A172 (cell line): ENCODE measurements at places on chromosomes 11 and 22. TPM values are rescaled to one million over a fixed set of nuclear protein-coding genes. Genes with fewer than 3 reads are reported as not detected.

The PAMR1 gene
- 0.43 and 0.53 TPM in 2 replicates for total RNA-seq

The THY1 gene
- total RNA-seq = 276 and 329 TPM in 2 replicates

The PLAAT3 gene
- total RNA-seq = 45.4 and 60.1 TPM in 2 replicates

- no peak for DNase-seq
Observed at GRCh38 chr11:31560842-31561476, 51.4 kb downstream of the ELP4 start.

DNA sequence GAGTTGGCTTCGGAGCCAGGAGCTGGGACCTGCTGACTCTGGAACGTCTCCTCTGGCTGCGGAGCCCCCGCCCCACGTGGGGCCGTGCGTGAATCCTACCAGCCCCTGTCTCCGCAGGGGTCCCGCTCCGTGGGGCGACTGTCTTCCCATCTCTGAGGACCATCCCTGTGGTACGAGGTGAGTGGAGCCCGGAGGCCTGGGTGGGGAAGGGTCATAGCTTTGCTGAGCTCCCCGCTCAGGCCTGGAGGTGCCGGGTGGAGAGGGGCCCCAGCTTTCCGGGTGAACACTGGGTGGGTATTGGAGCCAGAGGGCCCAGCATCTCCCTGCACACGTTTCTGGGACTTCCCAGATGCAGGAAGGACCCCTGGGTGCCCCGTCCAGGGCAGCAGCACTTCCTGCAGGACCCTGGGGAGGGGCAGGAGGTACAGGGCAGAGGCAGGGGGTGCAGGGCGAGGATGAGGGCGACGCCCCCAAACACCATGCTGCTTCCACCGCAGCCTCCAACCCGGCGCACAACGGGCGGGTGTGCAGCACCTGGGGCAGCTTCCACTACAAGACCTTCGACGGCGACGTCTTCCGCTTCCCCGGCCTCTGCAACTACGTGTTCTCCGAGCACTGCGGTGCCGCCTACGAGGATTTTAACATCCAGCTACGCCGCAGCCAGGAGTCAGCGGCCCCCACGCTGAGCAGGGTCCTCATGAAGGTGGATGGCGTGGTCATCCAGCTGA lies 3.8 kb downstream of the MUC5AC start:
- no peak for DNase-seq

GRCh38 chr11:11207428-11207827 lies 145.6 kb downstream of the CSNK2A3 start:
- no peak for DNase-seq
